NCI-H748 treated with DMSO at 0.1 percent for 48 hours (cell line): ENCODE measurements at places on chromosomes 1 and 21.
A peak's percentile ranks its signal among the peaks of the same experiment; 100 is the strongest.

DNA sequence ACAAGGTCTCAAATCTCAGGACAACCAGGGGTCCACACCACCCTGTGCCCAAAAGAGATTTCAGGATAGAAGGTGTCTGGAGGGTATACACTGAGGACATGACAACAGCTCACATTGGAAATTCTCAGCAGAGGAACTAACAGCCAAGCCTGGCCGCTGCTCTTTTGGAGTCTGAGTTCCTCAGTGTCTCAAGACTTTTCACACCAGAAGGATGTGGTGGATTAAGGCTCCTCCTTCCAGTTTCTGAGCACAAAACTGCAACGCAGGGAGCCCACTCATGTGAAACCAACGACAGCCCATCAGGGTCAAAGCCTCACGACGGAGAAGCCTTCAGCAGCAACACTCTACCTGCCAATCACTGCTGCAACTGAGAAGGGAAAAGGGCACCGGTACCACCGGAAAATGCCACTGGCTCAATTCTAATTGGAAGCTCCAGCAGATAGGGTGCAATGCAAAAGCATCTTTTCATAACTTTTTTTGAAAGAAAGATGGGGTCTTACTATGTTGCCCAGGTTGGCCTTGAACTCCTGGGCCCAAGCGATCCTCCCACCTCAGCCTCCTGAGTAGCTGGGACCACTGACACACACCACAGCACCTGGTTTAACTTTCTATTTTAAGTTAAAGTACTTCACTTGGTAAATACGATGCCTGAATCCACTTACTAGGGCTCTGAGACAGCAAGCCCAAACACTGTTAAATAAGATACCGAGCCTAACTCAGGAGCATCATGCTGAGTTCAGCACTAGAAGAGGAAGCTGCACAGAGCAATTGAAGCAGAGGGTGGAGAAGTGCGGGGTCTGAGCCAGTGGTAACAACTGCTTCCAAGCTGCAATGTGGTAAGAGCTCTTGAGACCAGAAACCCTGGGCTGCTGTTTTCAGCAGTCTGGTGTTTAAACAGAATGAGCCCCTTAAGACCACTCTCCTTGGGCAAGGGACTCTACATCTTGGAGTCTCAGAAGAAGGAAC, 7.8 kb downstream of the CAPZB start:
- DNase-seq, result no peak

DNA sequence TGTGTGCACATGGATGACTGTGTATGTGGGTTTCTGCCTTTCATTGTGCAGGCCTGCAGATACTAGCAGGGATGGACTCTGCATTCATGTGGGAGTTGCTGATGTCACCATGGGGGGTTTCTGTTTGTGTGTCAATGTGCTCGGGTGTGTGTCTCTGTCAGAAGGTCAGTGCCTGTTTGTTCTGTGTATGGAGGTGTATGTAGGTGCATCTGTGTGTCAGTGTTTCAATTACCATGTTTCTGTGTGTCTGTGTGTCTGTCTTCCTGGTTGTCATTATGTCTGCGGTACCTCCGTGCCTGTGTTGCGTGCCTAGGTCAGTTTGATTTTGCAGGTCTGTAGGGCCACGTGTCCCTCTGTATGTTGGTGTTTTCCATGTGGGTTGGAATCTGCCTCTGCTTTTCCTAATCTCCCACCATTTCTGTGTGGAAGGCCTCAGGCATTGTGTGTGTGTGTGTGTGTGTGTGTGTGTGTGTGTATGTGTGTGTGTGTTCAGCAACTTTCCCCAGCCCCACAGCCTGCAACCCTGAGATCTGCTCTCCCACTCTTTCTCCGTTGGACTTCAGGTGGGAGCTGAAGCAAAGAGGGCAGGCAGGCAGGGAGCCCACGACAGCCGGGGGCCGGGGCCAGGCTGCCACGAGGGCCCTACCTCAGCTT, 36.7 kb upstream of the WASF2 start:
- DNase-seq, result peak; percentile 22

DNA sequence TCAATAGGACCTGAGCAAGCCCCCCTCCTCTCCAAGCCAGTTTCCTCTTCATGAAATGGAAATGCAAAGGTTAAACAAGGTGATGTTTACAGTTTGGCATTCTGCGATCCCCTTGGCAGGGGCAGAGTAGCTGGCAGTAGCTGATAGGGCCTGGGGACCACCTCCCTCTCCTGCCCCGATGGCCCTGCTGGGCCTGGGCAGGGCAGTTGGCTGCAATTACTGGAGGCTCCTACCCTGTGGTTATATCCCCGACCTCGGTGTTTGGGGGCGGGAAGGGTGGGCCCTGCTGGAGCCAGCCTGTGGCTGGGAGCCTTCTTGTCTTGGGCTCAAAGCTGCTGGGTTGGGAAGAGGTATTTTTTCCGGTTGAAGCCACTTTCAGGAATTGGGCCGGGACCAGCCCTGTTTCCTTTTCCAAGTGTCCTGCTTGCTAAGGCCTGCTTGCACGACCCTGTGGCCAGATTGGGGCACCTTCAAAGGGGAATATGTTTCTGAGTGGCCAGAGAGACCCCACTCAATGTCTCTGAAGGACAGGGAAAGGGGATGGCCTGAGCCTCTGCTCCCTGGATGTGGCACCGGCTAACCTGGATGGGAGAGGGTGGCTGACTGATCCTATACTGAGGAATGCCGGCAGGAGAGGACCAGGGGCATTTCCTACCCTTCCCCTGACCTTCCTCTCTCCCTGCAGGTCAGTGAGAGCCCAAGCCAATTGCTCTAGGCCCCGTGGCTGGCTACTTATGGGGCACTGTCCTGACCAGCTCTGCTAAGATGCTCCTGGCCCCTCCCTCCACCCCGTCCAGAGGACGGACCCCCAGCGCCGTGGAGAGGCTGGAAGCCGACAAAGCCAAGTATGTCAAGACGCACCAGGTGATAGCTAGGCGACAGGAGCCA, 1.9 kb downstream of the FAM110D start:
- DNase-seq, result no peak

DNA sequence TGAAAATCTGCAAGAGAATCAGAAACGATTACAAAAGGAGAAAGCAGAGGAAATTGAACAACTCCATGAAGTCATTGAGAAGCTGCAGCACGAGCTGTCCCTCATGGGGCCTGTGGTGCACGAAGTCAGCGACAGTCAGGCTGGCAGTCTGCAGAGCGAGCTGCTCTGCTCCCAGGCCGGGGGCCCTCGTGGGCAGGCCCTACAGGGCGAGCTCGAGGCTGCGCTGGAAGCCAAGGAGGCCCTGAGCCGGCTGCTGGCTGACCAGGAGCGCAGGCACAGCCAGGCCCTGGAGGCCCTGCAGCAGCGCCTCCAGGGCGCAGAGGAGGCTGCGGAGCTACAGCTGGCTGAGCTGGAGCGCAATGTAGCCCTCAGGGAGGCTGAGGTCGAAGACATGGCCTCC, 47.5 kb upstream of the DIP2A start:
- no peak for DNase-seq

- DNase-seq, result no peak
Measured at GRCh38 chr1:111516005-111516535, 12.6 kb upstream of the ADORA3 start.

GRCh38 chr1:26164036-26164860, 4.5 kb downstream of the C1orf232 start:
- no peak for DNase-seq

DNA sequence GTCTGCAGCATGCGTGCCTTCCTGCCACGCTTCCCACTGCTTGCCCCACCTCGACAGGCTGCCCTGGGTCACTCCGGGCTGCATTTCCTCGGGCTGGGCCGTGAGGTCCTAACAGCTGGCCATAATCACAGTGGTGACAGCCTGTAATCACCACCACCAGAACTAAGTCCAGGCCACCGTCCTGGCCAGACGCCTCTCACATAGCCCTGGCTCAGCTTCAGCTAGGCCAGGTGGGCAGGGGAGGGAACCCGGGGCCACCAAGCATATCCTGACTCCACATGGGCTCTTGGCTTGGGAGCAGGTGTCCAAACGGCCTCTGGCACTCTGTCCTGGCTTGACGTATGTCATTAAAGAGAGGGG, 229.5 kb downstream of the TRABD2B start:
- no peak for DNase-seq

GRCh38 chr1:99685516-99686180, 39.7 kb downstream of the PALMD start:
- peak; percentile 6 for DNase-seq

GRCh38 chr21:43743947-43744346, 25.0 kb downstream of the PDXK start:
- DNase-seq, result no peak

- DNase-seq, result peak; percentile 34
Measured at GRCh38 chr1:237562242-237562823, 328.4 kb downstream of the ZP4 start.

DNA sequence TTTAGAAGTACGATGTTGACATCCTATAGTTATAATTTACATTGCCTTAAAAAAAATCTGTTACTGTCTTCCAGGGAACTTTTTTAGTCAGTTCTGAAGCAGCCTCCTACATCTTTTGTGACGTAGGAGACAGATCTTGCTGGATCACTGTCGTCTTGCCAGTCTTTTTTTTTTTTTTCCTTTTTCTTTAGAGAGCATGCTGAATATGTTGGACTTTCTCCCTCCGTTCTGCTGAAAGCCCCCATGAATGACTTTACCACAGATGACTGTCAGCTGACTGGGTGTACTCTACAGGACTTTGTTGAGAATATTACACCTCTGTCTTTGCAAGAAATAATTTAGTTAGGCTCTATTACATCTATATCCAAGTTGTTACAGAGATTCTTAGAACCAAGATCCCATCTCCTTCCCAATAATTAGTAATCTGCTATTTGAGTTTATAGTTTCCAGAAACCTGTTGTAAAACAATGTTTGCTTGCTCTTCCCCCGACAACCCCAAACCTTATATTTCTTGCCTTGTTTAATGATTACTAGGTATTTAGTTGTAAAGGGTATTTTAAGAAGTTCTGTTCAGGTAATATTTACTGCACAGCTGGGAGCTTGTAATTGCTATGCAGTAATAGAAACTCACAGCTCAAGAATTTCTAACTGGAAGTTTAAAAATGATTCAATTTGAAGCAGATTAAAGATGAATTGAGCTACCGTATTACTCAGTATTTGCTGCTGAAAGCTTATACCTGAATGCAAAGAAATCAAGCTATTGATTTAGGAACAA, 61.8 kb downstream of the RASAL2 start:
- DNase-seq, result no peak

- no peak for DNase-seq
Measured at GRCh38 chr1:184163674-184164465, 112.3 kb downstream of the TSEN15 start.

DNA sequence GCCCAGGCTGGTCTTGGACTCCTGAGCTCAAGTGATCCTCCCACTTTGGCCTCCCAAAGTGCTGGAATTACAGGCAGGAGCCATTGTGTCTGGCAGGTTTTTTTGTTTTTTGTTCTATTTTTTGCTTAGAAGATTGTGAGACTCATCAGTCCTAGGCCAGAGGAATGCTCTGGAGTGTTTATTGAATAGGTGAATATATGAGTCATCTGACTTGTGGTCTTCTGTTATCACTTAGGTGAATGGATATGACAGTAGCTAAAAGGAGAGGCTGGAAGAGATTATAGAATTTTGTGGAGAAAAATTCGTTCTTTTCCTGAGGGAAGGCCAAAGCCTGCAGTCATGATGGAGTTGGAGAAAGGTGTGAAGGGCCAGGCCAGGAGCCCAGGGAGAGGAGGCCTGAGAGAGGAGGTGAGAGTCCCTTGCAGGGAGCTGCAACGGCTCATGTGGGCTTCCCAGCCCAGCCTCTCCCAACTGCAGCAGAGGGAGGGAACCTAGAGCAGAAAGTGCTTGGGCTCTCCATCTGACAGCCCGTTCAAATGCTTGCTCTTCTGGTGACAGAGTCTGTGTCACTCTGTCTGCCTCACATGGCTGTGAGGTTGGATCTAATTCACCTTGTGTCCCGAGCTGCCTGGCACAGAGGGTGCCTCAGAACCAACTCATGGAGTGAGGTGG, 31.6 kb upstream of the ACOT11 start:
- DNase-seq, result no peak

DNA sequence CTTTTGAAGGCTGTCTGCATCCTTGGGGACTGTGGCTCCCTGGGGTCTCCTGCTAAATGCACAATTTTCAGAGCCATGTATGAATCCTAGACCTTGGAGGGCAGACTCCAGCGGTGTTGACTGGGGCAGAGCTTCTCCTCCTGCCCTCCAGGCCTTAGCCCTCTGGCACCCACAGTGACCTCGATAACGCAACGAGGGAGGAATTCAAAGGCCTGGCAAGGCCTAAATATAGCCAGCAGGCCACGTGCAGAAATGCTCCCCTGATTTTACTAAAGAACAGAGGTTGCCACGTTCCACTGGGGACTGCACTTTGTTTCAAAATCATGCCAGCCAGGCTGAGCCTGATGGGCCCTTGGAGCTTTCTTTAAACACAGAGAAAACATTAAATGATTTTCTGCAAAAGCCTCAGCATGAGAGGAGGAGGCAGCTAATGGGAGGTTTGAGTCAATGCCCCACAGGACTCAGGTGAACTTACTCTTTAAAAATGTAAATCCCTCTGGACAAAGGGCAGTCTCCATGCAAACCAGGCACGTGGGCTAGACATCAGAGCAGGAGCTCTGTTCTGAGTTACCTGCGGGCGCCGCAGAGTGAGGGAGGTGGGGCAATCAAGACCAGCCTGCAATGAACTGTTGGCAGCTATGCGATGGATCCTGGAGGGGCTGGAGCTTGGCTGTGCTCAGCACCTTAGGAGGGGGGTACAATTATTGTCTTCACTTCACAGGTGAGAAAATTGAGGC, 28.0 kb downstream of the GRIK3 start:
- DNase-seq, result no peak

DNA sequence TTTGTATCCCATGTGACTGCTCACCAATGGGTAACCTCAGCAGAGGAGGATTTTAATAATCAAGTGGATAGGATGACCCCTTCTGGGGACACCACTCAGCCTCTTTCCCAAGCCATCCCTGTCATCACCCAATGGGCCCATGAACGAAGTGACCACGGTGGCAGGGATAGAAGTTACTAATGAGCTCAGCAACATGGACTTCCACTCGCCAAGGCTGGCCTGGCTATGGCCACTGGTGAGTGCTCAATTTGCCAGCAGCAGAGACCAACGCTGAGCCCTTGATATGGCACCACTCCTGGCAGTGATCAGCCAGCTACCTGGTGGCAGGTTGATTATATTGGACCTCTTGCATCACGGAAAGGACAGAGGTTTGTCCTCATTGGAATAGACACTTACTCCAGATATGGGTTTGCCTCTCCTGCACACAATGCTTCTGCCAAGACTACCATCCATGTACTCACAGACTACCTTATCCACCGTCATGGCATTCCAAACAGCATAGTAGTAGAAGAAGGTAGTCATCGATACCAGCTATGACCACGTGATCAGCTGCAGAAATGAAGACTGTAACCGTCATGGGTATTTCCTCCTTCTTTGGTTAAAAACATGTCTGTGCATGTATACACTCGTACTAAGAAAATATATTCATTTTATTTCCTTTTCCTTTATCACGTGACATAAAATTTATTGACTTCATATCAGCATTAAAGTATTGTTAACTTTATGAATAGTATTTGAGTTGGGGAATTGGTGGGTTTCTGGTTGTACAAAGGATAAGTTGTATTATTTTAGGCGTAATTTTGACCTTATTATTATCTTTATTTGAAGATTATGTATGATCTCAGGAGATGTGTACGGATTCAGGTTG, 562.6 kb downstream of the PTPRU start:
- no peak for DNase-seq

- DNase-seq, result no peak
Measured at GRCh38 chr1:9101510-9102146, 27.3 kb downstream of the GPR157 start.

- DNase-seq, result no peak
Measured at GRCh38 chr1:68227598-68227997, 4.7 kb downstream of the WLS start.

- no peak for DNase-seq
Measured at GRCh38 chr1:159803956-159804689, 2.0 kb downstream of the FCRL6 start.

GRCh38 chr21:23607782-23608431, 1999.4 kb downstream of the MRPL39 start:
- DNase-seq, result no peak
